ENCODE measurements at places on chromosomes 12 and 14.
A peak's percentile ranks its signal among the peaks of the same experiment; 100 is the strongest.

DNA sequence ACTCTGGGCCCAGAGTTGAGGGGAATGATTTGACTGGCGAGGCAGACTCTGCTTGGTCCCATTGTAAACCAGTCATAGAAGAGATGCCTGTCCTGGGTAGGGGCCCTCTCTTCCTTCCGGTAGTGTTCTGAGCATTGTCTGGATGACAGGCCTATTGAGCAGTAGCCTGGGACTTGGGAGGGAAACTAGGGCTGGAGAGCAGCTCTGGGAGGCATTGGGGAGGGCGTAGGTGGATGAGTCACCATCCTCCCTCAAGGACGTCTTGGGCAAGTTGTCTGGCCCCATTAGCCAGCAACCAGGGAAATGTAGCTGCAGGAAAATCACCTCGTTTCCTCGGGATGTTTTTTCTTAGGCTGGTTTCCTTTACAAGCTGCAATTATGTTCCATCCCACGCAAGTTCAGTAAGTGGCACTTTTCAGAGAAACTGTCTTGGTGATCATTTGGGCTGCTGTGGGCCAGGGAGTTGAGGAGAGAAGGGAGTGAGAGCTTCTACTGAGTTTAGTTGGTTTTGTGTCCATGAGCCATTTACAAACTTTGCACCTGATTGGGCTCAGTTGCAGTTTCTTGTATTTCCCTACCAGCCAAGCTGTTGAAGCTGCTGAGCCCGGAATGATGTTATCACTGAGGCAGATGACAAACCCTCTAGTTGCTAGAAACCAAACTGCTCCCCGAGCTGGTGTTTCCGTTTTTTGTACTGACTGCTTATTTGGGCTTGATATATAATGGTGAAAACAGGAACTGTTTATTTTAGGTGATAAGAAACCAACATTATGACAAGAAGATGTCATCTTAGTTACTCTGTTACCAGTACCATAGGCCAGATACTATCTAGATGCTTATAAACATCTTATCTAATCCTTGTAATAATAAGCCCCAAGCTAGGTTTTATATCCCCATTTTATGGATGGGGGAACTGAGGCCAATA, 147.6 kb downstream of the CHST11 start:
- peak; percentile 90 for DNase-seq

- DNase-seq: no peak
Observed at GRCh38 chr12:2075508-2076195, 22.9 kb downstream of the CACNA1C start.

DNA sequence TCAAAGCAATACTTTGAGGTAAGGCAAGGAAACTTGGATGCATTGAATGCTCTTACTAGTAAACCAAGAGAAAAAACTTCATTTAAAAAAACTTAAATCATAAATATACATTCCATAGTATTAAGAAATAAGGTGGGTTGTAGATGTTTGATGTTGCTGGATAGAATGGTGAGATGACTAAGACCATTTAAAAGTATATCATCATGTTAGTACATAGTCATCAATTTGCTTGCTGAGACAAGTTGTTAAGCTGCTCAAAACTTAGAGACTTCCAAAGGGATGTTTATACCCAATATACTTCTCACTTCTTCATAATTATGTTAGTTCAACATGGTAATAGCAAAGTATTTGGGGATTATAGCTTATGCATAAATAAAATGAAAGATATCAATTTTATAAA, 675.5 kb upstream of the MGAT4C start:
- DNase-seq: no peak

- peak; percentile 98 for DNase-seq
Observed at GRCh38 chr14:100375266-100375962, 52.3 kb downstream of the SLC25A47 start.

GRCh38 chr12:26460361-26460760, 265.0 kb downstream of the SSPN start:
- DNase-seq: no peak

DNA sequence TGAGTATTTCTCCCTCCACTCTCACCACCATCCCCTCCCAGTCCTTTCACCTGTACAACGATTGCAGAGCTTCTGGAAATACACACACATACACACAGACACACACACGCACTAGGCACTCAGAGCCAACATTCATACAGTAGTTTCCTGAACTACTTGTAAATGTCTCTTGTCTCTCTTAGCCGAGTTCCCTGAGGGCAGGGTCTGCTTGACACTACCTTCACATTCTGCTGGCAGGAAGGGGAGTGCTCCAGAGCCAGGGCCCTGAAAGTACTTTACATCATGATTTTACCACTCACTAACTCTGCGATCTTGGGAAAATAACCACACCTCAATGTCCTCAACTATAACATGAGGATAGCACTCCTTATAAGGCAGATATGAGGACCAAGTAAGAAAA, 82.7 kb downstream of the GAS2L3 start:
- DNase-seq: no peak

- no peak for DNase-seq
Observed at GRCh38 chr14:30240685-30241084, 313.0 kb upstream of the PRKD1 start.

- DNase-seq: no peak
Observed at GRCh38 chr12:20777420-20777819, 33.1 kb upstream of the SLCO1B3 start.

- DNase-seq: no peak
Observed at GRCh38 chr12:47989666-47990065, 14.6 kb downstream of the COL2A1 start.

GRCh38 chr12:23504043-23504442, 445.4 kb downstream of the SOX5 start:
- DNase-seq: no peak

- no peak for DNase-seq
Observed at GRCh38 chr14:59507063-59507751, 22.9 kb downstream of the JKAMP start.

GRCh38 chr12:109963743-109964429, 32.3 kb downstream of the GIT2 start:
- peak; percentile 57 for DNase-seq

DNA sequence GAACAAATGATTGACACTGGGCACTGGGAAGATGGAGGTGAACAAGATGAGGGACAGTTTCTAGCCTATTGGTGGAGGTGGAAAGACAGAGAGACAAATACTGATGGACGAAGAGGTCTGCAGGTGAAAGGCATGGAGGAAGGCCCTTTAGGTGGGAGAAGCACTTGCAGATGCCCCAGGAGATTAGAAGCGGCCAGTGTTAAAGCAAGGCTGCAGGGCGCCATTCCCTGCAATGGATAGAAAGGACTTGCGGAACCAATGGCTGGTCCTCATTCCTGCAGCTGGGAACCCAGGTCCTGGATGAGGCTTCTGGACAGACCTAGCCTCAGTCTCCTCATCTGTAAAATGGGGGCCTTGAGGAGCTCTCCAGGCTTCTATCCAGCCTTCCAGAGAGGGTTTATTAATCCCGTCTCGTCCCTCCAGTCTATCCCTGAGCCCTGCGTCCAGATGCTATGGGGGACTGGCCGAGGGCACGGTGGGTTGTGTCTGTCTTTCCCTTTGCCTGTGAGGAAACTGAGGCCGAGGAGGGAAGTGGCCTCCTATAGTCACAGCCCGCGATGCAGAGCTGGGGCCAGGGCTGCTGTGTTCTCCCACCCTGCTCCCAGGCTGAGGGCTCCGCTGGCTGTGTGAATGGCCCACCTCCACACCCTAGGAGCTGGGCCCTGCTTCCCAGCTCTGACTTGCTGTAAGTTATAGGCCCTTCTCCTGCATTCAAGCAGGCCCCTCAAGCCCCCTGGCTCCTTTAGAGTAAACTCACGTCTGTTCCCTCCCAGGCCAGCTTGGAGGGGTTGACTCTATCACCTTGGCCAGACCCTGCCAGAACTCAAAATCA, 33.0 kb downstream of the CYP46A1 start:
- DNase-seq: no peak

GRCh38 chr12:25789541-25789944, 168.9 kb upstream of the RASSF8 start:
- no peak for DNase-seq

DNA sequence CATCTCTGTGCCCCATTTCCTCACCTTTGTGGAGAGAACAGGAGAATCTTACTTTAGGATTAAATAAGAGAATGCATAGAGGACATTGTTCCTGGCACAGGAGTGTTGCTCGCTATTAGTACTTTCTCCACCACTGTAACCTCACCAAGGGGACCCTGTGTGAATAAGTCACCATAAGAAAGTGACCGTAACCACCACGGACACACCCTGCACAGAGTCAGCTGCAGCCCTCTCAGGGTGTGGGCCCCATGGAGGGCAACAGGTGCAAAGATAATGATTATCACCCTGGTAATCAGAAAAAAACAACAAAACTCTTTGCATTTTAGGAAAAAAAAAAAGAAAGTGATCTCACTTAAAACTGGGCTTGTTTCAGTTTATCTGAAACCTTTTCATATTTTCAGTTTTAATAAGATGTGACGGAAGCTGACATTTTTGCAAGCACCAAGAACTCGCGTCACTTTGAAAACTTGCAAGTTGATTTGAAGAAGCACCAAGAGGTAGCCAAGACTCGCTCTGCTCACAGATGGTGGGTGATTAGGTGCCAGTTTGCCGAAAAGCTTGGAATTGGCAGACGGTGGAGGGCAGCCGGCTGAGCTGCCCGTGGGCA, 87.0 kb upstream of the VRK1 start:
- no peak for DNase-seq

DNA sequence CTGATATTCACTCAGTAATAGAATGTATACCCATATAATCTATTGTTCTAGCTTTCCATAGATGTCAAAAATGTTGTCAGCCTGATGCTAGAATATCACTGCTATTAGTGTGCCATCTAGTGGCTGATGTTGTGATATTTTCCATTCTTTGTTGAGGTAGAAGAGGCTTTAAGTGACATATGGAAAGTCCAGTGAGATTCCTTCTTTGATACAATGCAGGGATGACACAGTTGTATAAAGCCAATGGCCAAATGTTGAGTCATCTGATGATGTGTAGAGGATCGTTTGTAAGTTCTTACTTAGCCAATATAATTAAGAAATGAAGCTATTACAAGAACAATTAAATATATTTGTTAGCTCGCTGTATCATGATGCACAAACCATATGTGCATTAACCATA, 58.1 kb upstream of the PCED1B start:
- peak; percentile 78 for DNase-seq

GRCh38 chr12:3962631-3963483, 89.7 kb upstream of the PARP11 start:
- DNase-seq: no peak

GRCh38 chr12:33828326-33828725, 194.0 kb upstream of the ALG10 start:
- no peak for DNase-seq

DNA sequence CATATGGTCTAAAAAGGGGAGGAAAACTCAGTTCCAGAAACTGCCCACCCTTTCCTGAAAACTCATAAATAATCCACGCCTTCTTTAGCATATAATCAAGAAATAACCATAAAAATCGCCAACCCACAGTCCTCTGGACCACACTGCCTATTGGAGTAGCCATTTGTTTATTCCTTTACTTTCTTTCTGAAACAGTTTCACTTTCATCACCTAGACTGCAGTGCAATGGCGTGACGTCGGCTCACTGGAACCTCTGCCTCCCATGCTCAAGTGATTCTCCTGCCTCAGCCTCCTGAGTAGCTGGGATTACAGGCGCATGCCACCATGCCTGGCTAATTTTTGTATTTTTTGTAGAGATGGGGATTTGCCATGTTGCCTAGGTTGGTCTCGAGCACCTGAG, 44.2 kb downstream of the CLMN start:
- no peak for DNase-seq

GRCh38 chr14:80387563-80387981, 176.3 kb upstream of the DIO2 start:
- DNase-seq: no peak

- no peak for DNase-seq
Observed at GRCh38 chr12:143964-144649, 69.8 kb downstream of the SLC6A12 start.

GRCh38 chr12:59499774-59500173, 96.1 kb upstream of the SLC16A7 start:
- no peak for DNase-seq

DNA sequence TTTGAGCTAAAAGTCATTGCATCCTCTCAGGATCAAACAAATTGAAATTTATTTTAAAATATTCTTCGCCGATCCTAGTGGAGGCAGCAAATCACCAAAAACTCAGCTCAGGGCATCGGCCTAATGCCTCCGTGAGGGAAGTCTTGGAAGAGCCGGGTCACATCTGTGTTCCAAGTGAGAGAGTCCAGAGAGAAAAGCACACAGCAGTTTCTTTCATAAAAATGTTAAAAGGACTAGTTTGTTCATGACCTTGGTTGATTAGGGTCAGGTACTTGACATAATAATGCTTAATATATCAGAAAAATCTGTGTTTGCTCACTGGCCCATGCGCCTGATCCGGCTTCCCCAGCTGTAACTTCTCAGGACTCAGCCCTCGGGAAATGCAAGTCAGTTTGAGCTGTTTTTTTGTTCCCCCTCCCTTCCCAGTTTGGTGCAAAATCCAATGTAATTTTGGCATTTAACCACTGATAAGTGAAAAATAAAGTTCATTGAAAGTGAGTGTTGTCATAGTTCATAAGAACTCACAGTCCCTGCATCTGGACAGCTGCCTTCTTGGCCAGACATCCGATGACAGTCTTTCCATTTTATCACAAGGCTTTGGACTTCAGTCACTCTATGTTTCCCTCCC, 161.7 kb downstream of the CAND1 start:
- DNase-seq: no peak

GRCh38 chr14:52863334-52863700, 71.9 kb upstream of the GNPNAT1 start:
- DNase-seq: no peak

GRCh38 chr12:5985471-5985870, 40.4 kb upstream of the ANO2 start:
- DNase-seq: no peak

GRCh38 chr12:124776125-124776513, 87.5 kb downstream of the SCARB1 start:
- no peak for DNase-seq

- no peak for DNase-seq
Observed at GRCh38 chr14:86221000-86221399, 691.1 kb downstream of the FLRT2 start.

GRCh38 chr12:2893007-2893406, 2.3 kb downstream of the TULP3 start:
- peak; percentile 86 for DNase-seq

DNA sequence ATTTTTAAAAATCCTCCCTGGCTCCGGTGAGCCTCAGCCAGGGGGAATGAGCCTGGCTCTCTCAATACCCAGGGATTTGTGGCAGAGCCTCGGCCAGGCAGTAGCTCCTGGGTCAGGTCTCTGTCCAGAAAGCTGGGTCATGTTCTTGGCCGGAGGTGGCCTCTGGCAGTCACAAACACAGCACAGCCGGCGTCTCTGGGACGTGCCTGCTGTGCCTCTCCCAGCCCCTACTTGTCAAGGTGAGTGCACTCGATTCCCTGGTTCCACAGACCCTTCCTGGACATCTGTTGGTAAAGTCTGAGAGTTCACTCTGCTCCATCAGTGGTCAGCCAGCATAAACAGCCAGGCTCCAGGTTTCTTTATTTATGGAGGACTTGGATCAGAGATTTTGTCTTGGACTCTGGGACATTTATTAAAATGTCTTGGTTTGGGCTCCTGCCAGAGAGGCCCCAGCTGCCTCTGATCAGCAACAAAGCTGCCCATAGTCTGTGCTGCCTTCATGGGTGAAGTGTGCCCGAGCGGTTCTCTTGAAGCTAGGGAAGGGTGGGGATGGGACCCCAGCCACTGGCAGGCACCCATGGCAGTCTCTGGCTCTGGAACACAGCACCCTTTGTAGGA, 56.7 kb downstream of the DGLUCY start:
- DNase-seq: no peak

GRCh38 chr14:61894452-61895077, 132.3 kb downstream of the SNAPC1 start:
- peak; percentile 49 for DNase-seq

Data from AG09309 (cell line).